NCI-H1694 treated with DMSO at 0.1 percent for 48 hours (cell line): ENCODE measurements at places on chromosomes 6 and 20.

DNA sequence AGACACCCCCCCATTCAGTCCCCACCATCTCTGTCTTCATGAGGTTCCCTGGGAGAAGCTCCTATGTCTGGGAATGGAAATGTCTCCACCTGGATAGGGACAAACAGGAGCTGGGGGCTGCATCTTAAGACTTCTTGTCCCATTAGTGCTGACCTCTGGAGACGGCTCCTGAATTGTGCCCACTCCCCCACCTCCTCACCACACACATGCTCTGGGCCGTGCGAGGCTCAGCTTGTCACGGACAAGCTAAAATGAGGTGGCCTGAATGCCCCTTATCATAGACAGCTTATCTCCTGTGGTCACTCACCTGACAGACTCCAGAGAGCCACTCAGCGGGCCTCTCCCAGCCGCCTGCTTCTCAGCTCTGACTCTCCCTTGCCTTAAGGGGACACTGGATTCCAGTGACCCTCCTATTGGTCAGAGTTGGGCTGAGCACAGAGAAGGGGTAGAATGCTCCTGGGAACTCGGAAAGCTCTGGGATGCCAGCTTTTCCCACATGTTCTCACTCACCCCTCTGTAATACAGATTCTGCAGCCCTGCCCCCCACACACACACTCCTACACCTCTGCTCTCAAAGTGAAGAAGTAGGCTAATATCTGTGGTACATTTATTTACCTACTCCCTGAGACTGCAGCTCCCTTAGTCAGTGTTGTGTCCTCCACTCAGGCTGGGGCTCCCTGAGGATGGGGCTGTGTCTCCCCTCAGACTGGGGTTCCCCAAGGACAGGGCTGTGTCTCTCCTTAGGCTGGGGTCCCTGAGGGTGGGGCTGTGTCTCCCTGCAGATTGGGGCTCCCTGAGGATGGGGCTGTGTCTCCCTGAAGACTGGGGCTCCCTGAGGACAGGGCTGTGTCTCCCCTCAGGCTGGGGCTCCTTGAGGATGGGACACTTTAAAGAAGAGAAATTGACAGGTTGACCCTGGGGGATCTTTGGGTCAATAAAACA lies 167.5 kb downstream of the VEGFA start:
- DNase-seq, result no peak

DNA sequence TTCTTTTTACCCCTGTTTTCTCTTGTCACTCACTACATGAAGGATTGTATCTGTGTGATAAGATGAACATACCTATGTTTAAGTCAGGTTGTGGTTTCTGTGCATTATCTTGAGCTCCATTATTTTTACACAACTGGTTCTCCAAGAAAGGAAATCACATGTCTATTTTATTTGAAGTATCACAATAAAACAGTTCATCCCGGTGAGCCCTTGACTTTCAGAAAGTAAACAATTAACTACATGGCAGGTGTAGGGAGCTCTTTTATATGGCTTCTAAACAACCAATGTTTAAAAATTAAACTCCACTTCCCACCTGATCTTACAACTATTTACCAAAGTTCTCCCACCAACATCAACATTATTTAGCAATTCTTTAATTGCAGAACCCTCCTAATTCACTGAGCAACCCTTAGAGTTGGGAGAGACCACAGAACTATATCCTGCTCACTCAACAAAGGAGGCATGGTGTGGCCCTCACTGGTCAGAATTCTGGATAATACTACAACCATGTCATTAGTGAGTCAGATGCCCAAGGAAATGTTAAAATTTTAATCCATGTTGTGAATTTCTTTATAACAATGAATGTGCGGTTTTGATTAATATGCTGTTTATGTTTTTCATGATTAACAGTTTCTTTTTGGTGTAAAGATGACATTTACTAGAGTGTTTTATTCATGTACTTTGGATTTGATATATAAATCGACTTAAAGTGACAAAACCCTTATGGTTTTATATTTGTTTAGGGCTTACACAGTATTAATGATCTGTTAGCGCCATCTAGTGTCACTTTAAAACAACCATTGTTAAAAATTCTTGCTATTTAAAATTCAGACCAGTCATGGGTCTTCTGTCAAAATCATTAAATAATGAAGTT lies 50.0 kb upstream of the SCGN start:
- DNase-seq, result peak; percentile 54

GRCh38 chr20:43243672-43244269 lies 54.1 kb upstream of the PTPRT start:
- no peak for DNase-seq

- no peak for DNase-seq
Measured at GRCh38 chr6:121755485-121755884, 320.0 kb downstream of the GJA1 start.

GRCh38 chr20:48653706-48654051 lies 174.1 kb downstream of the PREX1 start:
- no peak for DNase-seq

DNA sequence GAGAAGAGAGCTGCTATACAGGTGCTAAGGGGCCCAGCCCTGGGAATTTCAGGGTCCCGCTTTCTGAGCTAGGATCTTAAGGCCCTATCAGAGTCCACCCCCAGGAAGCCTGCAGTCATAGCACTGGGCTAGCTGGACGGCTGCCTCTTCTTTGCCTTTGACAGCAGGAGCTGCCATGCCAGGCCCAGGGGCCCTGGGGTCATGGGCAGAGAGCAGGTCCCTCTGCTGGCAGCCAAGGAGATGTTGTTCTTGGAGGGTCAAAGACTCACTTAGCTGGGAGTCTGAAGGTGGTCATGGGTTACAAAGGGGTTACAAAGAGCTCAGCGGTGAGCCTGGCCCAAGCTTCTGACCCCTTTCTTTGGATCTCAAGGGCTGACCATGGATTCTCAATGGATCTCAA lies 52.7 kb downstream of the RPP21 start:
- DNase-seq, result no peak

GRCh38 chr6:111862314-111862713 lies 10.9 kb downstream of the FYN start:
- no peak for DNase-seq

DNA sequence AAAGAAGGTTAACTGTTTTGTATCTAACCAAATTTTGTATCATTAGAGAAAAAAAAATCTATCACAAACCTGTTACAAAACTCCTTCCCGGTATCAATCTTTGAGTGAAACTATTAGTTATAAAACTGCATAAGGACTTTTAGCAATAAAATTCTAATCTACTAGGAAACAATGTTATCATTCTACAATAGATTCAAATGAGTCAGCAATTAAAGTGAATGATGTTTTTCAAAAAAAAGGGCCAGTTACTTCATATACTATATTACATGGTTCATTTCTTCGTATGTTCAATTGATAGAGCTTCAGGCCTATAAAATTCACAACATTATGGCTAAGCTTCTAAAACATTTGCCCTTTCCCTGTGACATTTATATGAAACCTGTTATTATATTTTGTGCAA lies 15.6 kb downstream of the ASCC3 start:
- no peak for DNase-seq

GRCh38 chr20:58909585-58909984 lies 57.1 kb downstream of the GNAS start:
- no peak for DNase-seq

DNA sequence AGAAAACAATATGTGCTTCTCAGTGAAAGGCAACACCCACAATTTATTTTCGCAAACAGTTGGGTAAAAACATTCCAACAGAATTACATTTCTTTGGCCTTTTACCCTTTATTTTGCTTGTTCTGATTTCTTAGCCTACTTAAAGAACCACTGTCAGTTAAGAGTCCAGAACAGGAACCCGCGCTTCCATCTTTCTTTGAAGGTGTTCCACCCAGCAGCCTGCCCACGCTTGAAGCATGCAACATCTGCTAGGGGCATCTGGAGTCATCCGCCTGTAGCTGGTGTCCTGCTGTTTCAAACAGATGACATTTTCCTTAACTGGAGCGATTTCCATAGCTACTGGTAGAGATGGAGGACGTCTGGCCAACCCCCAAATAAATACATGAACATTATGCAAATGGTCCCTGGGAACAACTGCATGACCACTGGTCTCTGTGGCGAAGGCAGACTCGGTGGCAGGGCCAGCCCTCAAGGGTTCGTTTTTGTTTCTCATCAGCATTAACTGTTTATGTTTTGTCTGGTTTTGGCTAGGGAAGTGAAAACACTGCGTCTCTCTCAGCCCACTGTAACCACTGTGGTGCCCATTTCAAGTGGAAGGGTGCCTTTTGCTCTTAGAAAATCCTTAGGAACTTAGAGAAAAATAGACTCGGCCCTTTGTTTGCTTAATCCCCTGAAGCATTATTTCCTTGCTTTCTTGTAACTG lies 51.6 kb downstream of the LAMA4 start:
- DNase-seq, result peak; percentile 80

DNA sequence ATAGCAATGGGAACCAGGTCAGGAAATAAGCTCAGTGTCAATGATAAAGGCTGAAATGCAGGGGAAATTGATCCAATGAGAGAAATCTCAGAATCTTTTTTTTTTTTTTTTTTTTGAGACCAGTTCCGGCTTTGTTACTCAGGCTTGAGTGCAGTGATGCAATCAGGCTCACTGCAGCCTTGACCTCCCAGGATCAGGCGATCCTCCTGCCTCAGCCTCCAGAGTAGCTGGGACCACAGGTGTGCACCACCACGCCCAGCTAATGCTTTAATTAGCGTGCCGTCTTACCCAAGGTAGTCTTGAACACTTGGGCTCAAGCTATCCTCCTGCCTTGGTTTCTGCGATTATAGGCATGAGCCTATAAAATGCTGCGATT lies 296.5 kb downstream of the ZNF217 start:
- no peak for DNase-seq

DNA sequence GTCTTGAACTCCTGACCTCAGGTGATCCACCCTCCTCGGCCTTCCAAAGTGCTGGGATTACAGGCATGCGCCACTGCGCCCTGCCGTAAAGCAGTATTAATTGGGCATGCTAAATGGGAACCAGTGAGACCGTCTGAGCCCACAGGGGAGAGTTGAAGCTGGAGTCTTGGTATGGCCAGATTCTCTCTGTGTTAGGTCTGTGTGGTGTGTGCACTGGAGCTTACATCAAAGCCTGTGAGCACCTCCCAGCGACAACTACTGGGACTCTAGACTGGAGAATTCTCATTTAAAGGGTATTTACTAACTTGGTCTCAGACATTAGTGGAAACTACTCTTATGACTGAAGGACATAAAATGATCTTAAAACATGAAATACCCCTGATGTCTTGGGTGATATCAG lies 8.5 kb upstream of the SLC22A2 start:
- DNase-seq, result no peak

- peak; percentile 13 for DNase-seq
Measured at GRCh38 chr6:32785781-32786533, 22.6 kb upstream of the HLA-DQB2 start.

- DNase-seq, result no peak
Measured at GRCh38 chr6:53616450-53617357, 48.9 kb downstream of the KLHL31 start.

GRCh38 chr6:157443066-157443800 lies 62.2 kb downstream of the ZDHHC14 start:
- DNase-seq, result no peak

DNA sequence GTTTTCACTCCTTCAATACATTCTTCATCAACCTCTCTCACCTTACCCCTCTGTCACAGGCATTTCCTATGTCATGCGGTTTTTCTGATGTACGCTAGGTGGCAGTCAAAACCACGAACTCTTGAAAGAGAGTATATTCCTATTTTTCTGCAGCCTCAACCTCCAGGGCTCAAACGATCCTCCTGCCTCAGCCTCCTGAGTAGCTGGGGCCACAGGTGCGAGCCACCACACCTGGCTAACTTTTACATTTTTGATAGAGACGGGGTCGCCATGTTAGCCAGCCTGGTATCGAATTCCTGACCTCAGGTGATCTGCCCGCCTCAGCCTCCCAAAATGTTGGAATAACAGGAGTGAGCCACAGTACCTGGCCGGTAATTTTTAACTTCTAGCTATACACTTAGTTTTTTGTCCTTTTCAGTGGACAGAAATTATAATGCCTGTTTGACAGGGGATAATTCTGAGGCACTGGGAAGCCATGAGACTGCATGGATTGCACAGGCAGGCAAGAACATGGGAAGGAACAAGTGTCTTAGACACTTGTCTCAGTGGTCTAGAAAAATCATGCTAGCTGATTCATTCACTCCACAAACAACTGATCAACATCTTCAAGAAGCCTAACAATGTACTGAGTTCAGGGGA lies 22.5 kb upstream of the HFE start:
- peak; percentile 60 for DNase-seq

DNA sequence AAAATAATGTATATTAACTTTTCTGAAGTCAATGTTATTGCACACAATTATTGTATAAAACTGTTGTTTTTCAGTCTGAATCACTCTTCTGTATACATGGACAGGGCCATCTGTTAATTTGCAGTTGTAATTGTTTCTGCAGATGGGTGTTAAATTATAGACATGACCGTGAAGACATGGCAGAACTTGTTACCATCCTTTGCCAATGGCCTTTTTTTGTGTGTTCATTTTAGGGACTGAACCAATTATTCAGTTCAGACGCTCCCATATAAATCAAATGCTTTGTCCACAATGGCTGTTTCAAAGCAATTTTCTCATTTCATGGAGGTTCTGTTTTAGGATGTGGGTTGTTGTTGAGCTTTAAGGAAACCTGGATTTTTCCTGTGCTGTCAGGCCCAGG lies 533.7 kb downstream of the DOK5 start:
- no peak for DNase-seq

- DNase-seq, result no peak
Measured at GRCh38 chr6:15761045-15761502, 98.2 kb upstream of the DTNBP1 start.

DNA sequence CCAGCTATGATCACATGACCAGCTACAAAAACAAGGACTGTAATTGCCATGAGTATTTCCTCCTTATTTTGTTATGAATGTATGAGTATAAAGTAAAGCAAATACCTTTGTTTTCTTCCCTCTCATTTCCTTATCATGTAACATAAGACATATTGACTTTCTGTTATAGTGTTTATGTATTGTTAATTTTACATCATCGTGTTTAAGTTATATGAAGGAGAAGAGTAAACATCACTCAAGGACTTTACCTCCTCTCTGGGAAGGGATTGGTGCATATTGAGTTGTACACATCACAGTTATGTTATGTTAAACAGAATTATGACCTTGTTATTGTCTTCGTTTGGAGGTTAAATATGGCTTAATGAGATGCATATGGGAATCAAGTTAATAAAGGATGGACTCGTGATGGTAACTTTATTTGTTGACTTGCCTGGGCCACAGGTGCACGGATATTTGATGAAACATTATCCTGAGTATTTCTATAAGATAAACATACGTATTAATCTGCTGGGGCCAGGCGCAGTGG lies 57.3 kb upstream of the CNKSR3 start:
- DNase-seq, result no peak

- DNase-seq, result no peak
Measured at GRCh38 chr20:16028923-16029322, 544.3 kb downstream of the KIF16B start.
